Activated gamma-delta T cell (primary cell): ENCODE measurements at places on chromosomes 7 and 10.

DNA sequence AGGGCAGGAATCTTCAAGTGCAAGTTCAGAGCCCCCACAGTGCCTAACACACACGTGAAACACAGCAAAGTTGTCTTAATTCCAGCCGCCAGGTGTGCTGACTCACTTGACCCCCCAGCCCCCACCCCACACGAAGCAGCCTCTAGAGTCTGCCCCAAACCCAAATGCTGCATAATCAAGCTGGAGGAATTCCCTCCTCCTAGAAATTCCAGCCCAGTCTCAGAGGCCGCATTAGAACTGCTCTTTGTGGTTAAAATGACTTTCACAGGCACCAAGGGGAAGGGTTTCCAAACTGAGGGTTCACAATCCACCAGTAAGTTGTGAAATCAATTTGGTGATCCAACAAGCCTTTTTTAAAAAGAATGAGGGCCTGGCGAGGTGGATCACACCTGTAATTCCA lies 67.0 kb upstream of the PLXNA4 start:
- no peak for DNase-seq

GRCh38 chr7:26520483-26520882 lies 228.8 kb downstream of the SNX10 start:
- no peak for DNase-seq

DNA sequence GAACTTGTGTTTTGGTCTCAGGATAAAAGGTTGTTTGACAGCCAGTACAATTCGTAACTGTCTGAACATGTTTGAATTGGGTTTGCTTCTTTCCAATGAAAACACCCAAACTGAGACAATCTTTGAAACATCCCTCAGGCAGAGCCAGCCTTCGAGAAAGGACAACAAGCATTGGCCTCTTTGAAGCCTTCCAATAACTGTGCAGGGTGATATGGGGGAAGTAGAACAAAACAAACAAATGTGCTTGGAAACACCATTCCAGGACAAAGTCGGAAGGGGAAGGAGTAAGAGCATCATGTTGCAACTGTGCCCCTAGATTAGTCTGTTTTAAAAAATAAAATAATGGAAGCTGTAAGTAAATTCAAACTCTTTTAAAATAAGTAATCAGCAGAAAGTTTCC lies 39.5 kb downstream of the IL2RA start:
- DNase-seq: no peak

GRCh38 chr10:99758211-99758891 lies 24.1 kb upstream of the ABCC2 start:
- DNase-seq: no peak

GRCh38 chr10:76401006-76401405 lies 969.6 kb downstream of the LRMDA start:
- no peak for DNase-seq

DNA sequence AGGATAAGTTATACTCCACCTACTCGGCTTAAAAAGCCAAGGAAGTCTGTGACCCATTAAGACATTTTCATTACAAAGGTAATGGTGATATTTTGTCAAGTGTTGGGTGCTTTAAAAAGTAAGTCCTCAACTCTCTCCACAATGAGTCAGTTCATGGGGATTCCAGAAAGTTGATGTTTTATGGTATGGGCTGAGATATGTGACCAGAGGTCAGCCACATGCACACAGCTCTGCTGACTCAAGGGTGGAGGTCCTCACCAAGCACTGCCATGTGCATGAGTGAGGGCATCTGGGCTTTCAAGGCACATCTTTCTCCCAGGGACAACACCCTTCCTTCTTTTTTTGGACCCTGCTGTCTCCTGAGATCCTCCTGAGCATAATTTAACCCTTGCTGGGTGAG lies 292.9 kb downstream of the PTEN start:
- DNase-seq: no peak

GRCh38 chr10:70466951-70467350 lies 11.6 kb upstream of the PALD1 start:
- DNase-seq: no peak

GRCh38 chr7:24757353-24758275 lies at the start of gene GSDME:
Gene GSDME (minus strand): TSS chr7:24757464. CDS start chr7:24749774, 7,690 bp downstream.
- DNase-seq: peak; percentile 18

DNA sequence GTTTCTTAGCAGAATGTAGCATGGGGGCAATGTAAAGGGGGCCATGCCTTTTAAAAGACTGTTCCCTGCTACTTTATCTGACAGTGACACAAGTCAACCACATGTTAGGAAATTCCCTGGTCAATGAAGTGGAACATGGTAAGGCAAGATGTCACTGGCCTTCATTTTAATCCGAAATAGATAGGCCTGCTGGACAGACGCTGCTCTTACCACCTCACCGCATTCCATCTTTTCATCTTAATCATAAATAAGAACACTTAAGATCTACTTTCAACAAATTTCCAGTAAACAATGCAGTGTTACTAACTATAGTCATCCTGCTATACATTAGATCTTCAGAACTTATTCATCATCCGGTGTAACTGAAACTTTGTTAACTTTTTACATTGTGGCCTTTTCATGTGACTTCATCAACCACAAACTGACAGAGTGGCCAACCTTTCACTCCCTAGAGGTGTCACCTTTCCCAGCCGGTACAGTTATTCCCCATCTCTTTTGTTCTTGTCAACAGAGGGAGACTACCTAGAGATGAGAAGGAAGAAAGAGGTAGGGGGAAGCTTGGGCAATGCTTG lies 15.6 kb downstream of the ASB4 start:
- no peak for DNase-seq

GRCh38 chr10:44958898-44959246 lies 730 bp upstream of the RASSF4 start:
- DNase-seq: no peak

- DNase-seq: no peak
Measured at GRCh38 chr10:73021050-73021449, 66.4 kb upstream of the PLA2G12B start.

DNA sequence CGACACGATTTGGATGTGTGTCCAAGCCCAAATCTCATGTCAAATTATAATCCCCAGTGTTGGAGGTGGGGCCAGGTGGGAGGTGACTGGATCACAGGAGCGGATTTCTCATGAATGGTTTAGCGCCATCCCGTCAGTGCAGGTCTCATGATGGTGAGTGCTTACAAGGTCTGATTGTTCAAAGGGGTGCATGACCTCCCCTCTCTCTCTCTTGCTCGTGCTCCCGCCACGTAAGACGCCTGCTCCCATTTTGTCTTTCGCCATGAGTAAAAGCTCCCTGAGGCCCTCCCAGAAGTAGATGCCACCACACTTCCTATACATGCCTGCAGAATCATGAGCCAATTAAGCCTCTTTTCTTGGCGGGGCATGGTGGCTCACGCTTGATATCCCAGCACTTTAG lies 71.5 kb upstream of the NANOS1 start:
- DNase-seq: no peak

GRCh38 chr10:129662426-129662825 lies 195.4 kb downstream of the MGMT start:
- DNase-seq: no peak

GRCh38 chr7:50394315-50394714 lies 55.8 kb downstream of the FIGNL1 start:
- no peak for DNase-seq

GRCh38 chr10:43685744-43686143 lies 37.1 kb upstream of the ZNF32 start:
- no peak for DNase-seq

DNA sequence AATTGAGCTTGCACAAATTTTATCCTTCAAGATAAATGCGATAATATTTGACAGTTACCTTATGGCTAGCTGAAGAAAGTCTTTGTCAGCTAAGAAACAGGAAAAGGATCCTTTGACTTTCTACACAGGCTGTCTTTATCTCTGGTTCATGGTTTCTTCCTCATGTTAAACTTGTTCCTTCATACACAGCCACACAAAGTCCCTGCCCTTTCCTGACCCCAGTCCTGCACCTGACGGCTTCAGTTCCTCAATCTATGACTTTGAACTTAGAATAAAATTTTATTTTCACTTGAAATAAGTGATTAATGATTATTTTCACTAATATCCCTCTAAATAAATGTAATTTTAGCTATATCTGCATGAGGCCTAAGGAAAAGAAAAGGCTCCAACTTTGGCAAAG lies 77.8 kb upstream of the PRSS1 start:
- DNase-seq: no peak

DNA sequence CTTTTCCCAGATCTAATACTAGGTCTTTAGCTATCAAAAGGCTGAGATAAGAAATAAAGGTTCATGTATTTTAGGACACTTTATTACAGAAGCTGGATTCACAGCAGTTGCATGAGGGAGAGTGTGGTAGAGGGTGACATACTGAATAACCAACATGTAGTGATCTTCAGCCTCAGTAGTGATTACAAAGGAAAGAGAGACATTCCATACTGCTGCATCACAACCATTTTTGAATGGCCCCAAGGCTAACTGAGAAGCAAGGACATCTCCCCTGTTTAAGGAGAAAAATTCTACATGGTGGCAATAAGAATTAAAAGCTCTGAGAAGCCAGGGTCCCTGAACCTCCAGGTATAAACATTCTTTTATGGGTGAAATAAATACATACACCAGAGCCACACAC lies 35.3 kb downstream of the COG5 start:
- DNase-seq: no peak

- DNase-seq: no peak
Measured at GRCh38 chr7:94612253-94612652, 43.7 kb downstream of the SGCE start.

DNA sequence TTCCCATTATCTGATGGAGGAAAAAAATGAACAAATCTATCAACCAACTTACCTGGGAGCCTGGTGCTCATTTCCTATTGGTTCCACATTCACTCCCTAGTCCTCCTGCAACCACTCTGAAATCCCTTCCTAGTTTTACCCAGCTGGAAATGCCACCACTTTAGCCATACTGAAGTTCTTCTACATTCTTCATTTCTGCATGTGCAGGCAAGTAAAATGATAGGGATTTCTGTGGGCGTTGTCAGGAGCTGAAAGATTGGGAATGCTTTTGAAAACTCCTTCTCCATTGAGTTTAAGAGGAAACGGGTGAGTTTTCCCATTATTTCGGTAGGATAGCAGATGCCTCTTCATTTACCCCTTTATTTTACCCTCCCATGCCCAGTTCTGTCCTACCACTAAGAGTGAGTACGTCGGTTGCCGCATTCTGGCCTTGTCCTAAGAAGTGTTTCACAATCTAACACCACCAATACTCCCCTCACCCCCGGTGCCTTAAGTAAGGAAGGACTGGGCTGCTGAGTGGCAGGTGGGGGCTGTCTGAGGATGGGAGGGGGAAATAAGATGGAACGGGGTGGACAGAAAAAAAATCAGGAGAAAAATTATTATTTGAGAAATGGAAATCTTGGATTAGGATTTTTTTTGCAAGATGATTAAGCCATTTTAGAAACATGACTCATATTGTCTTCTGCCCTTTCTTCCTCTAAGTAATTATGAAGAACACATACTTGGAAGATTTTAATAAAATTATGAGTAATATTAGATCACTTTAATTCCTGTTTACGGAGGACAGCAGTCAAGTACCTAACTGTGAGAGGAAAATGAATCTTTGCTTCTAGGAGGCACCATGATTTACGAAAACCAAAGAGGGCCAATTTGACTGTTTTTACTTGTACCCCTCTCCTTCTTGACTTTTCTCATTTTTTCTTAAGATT lies 13.2 kb upstream of the TAS2R60 start:
- DNase-seq: no peak

DNA sequence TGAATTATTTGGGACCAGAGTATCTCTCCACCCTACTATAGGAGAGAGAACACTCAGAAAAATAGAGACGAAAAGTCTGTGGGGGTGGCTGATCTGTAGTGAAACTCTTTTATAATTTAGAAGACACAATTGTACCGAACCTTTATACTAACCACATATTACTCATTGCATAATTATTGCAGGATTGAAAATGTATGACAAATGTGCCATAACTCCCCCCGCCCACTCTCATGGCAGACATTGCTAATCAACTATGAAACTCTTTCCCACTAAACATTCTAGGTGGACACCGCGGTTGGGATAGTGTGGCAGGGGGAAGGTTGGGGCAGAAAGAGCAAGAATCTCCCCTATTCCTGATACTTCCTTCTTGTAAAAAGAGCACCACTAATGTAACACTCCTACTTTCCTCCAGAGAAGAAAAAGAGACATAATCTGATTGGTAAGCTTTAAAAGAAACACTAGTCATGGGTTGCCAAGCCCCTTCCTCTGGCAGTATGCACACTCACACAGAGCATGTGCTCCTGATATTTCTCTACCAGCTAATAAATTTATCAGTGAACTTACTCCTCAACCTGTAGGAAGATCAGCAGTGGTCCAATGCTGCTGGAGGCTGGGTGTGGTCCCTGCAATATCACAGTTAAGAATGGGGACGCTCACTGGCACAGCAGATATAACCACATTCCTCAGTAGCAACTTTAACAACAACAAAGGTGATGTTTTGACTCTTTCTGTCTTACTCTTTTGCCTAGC lies 18.7 kb upstream of the ARID5B start:
- no peak for DNase-seq

DNA sequence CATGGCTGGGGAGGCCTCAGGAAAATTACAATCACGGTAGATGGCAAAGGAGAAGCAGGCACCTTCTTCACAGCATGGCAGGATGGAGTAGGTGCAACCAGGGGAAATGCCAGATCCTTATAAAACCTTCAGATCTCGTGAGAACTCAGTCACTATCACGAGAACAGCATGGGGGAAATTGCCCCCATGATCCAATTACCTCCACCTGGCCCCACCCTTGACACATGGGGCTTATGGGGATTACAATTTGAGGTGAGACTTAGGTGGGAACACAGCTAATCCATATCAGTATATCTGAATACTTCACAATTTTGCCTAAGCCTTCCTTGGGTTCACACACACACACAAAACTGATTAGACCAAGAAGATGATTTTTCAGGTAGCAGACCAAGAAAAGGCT lies 145.1 kb upstream of the COL1A2 start:
- DNase-seq: no peak

DNA sequence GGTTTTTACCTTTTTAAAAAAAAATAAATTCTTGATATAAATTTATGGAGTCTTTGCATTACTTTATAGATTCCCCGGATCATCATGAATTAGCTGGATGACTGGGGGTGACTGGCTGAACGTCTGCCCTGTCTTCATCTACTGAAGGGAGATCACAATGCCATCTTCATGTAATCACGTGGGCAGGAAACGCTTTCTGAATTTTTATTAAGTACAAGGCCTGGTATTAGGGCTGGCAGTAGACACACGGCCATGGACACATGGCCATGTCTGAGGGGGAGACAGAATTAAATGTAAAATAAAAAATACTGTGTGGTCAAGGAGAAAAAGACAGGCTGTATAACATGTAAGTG lies 111.2 kb downstream of the VIPR2 start:
- no peak for DNase-seq

GRCh38 chr7:85023066-85023712 lies 163.7 kb downstream of the SEMA3D start:
- DNase-seq: no peak

GRCh38 chr10:71836596-71836974 lies 14.5 kb downstream of the PSAP start:
- no peak for DNase-seq

- DNase-seq: no peak
Measured at GRCh38 chr10:1150638-1150955, 94.4 kb downstream of the WDR37 start.

GRCh38 chr10:124306922-124307371 lies 111.8 kb downstream of the OAT start:
- no peak for DNase-seq

GRCh38 chr7:42618651-42619360 lies 293.1 kb downstream of the C7orf25 start:
- no peak for DNase-seq

GRCh38 chr10:29648114-29648982 lies 13.6 kb upstream of the SVIL start:
- DNase-seq: no peak
